NCI-H2029 (cell line): ENCODE measurements at places on chromosomes 16 and 17.

- no peak for DNase-seq
Observed at GRCh38 chr17:4949321-4950074, 1.2 kb upstream of the PFN1 start.

GRCh38 chr16:28607116-28607623, 2.7 kb downstream of the SULT1A1 start:
- DNase-seq, result no peak

DNA sequence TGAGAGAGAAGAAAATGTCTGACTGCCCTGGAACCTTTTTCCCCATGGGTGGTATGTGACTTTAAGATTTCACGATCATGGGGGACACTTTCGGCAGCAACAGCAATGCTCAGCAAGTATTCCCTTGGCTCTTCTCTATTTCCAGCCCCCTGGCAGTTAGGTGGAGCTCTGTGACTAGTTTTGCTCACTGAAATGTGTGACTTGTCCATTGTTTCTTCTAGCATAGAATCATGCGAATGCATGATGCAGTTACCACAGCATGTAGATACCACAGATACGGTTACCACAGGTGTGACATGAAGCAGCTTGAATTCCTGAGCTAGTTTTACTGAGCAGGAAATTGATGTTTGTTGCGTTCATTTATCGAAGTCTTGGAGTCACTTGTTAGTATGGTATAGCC, 1034.5 kb upstream of the EEF2KMT start:
- DNase-seq, result no peak

DNA sequence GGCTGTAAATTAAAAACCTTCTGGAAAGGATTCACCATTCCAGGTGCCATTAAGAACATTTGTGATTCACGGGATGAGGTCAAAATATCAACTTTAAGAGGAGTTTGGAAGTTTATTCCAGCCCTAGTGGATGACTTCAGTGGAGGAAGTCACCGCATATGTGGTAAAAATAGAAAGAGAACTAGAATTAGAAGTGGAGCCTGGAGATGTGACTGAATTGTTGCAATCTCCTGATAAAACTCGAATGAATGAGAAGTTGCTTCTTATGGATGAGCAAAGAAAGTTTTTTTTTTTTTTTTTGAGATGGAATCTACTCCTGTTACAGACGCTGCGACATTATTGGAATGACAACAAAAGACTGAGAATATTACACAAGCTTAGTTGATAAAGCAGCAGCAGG, 26.7 kb downstream of the CCL4 start:
- DNase-seq, result no peak

GRCh38 chr17:77495575-77495974, 354.8 kb downstream of the SEC14L1 start:
- no peak for DNase-seq

DNA sequence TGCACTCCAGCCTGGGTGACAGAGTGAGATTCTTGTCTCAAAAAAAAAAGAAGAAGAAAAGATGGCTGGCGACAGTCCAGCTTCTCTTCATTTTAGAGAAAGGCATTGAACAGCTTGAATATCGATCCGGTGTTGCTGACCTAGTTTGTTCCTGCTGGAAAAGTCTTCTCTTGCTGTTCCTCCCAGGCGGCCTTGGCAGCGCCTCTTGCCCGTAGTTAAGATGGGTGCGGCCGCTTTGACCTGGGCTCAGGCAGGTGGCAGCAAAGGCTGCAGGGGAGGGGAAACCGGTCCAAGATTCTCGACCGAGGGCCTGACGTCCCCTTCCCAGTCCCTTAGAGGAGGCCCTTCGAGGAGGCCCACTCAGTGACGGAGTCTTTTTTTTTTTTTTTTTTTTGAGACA, 3.8 kb upstream of the ZNF764 start:
- DNase-seq, result no peak

- DNase-seq, result no peak
Observed at GRCh38 chr17:2721603-2722002, 10.0 kb upstream of the CLUH start.

GRCh38 chr17:37691807-37692206, 48.6 kb upstream of the DDX52 start:
- DNase-seq, result no peak

DNA sequence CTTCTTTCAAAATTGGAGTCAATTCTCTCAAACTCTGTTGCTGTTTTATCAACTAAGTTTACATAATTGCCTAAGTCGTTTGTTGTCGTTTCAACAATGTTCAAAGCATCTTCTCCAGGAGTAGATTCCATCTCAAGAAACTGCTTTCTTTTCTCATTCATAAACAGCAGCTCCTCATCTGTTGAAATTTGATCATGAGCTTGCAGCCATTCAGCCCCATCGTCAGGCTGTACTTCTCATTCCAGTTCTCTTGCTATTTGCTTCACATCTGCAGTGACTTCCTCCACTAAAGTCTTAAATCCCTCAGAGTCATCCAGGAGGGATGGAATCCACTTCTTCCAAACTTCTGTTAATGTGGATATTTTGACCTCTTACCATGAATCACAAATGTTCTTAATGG, 230.6 kb downstream of the IRF8 start:
- no peak for DNase-seq

- DNase-seq, result no peak
Observed at GRCh38 chr16:66845791-66846221, 1.6 kb downstream of the CA7 start.

- DNase-seq, result no peak
Observed at GRCh38 chr17:2087597-2088211, 32.8 kb downstream of the HIC1 start.

DNA sequence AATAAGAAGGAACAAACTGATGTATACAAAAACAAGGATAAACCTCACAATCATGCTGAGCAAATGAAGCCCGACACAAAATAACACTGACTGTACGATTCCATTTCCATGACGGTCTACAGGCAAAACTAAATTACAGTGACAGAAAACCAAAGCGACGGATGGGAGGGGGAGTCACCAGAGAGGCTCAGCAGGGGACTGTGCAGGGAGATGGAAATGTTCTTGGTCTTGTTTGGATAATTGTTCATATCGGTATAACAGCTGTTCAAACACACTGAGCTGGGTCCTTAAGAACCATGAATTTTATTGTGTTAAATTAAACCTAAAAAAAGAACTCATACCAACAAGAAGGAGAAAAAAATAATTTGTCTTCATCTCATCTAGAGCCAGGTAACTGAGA, 97.8 kb downstream of the NXN start:
- DNase-seq, result no peak

DNA sequence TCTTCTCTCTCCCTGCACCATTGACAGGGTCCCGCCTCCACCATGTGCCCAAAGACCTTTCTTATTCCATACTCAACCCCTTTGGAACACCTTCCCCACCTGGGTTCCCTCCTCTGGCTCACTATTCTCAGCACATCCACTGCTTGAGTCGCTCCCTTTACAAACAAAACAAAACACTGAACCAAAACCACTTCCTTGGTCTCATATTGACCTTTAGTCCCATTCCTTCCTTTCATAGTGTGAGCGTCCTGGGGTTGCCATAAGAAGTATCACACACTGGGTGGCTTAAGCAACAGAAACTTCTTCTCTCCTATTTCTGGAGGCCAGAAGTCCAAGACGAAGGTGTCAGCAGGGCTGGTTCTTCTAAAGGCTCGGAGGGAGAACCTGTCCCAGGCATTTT, 6.1 kb upstream of the TNRC6C start:
- DNase-seq, result no peak

GRCh38 chr16:88804173-88804551, 573 bp downstream of the CDT1 start:
- DNase-seq, result no peak

DNA sequence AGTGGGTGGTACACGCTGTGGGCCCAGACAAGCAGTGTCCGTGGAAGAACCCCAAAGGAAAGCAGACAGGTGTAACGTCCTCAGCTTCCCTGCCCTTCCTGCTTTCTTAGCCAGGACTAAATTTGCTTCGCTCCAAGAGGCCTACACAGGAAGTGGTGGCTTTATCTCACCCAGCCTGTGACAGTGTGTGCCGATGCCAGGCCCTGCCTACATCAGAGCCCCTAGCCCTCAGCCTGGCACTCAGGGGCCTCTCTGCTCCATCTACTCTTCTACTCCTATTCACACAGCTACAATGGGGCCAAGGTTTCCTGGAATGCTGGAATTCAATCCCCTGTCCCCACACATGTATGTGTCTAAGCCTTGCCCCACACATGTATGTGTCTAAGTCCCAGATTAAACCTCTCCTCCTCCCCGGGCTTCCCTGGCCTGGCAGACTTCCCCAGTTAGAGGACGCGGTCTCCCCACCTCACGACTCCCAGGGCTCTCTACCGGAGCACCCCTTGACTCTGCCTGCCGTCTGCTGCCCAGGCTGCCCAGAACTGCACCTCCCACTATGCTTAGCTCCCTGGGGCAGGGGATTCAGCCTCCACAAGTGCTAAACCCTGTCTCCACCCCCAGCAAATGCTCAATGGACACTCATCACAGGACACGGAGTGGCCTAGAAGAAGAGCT, 8.2 kb downstream of the PGAP3 start:
- no peak for DNase-seq

GRCh38 chr16:35745821-35746248, 2286.4 kb downstream of the TP53TG3F start:
- no peak for DNase-seq

GRCh38 chr16:51120730-51121347, 30.2 kb downstream of the SALL1 start:
- DNase-seq, result no peak

DNA sequence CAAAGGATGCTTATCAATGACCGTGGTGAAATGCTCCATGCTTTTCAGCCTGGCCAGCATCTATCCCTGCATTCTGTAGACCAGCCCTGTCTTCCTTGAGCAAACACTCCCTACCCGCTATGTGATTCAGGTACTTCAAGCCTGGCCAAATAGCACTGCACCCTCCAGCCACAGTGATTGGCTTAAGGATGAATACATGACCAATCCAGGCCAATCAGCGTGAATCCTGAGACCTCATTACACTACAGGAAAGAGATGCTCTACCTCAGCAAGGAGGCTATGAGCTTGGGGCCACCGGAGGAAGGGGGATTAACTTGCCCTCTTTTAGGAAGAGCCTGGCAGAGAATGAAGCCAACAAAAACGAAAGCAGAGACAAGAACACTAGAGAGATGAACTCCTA, 162.5 kb downstream of the ZNF423 start:
- DNase-seq, result no peak

GRCh38 chr17:29136998-29137730, 43.0 kb downstream of the MYO18A start:
- DNase-seq, result no peak

DNA sequence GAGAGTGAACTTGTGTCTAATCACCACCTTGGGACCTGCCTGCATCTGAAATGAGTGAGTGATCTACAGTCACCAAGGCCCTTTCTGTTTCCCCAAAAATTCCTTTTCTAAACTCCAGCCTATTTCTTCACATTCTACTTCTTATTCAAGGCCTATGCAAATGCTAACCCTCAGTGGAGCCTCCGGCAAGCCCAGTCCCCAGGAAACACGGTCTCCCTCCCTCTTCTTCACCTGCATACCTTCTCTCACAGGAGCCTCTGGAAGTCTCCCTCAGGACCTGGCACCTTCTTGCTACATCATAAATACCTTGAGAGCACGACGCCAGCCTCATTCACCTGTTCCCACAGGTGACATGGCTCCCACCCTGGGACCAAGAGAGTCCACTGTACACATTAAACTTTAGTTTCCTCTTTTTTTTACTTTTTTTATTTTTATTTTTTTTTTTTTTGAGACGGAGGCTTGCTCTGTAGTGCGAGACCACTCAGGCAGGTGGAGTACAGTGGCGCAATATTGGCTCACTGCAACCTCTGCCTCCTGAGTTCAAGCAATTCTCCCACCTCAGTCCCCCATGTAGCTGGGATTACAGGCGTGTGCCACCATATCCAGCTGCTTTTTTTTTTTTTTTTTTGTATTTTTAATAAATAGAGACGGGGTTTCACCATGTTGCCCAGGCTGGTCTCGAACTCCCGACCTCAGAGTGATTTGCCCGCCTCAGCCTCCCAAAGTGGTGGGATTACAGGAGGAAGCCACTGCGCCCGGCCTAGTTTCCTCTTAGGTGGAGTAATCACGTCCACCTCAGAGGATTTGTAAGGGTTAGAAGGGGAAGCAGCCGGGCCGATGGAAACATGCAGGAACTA, 97.3 kb downstream of the ANKRD11 start:
- no peak for DNase-seq

DNA sequence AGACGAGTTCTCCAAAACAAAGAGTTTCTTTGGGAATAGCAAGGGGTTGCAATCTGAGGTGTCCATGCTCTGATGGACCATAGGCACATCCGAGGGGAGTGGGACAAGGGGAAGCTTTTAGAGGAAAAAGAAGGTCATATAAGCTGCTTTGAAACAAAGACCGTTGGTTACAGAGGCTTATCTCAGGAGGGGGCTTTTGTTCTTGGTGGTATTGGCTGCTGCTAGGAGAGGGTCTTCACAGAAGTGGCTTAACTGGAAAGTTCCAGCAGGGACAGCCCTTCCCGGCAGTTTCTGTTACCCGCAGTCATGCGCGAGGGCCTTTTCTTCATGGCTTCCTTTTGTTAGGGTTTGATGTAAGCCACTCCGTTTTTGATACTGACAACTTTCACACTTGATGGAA, 76.0 kb downstream of the RAP1GAP2 start:
- DNase-seq, result no peak

DNA sequence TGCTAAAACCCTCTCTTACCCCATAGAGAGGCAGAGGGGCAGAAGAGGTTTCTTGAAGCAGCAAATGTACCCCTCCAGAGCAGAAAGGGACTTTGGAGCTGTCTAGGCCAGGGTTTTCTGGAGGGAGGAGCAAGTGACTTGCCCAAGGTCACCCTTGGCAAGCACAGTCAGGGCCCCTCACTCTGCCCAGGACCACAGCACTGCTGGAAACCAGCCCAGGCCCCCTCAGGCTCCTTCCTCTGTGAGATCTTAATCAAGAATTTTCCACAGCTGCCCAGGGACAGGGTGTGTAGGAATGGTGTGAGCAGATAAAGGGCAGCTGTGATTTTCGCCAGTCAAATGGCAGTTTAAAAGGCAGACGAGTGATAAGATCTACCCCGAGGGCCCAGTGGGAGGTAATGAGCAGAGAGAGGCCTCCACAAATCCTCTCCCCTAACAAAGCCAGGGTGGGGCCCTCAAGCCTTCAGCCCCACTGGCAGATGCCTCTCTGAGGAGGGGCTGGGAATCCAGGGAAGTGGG, 3.9 kb upstream of the SLC12A3 start:
- no peak for DNase-seq

DNA sequence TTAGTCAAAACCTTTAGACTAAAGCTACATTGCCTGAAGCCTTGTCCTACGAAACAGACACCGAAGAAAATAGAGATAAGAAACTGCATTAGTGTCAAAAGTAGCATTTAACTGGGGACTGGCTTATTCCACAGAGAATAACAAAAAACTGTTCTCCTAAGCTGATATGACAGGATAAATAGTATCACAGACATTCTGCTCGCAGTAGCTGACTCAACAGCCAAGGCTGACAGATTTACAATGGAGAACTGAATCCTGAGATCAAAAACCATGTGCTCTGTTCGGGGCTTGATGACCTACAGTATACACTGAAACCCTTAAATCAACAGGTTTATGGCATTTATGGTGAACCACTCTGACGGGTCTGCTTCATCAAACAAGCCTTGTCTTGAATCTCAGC, 25.5 kb downstream of the ADAMTS18 start:
- DNase-seq, result no peak

GRCh38 chr17:72782985-72783701, 309.3 kb downstream of the SLC39A11 start:
- DNase-seq, result no peak
